Myocyte (in vitro differentiated cells): ENCODE measurements at places on chromosomes 5 and 9. TPM values are rescaled to one million over a fixed set of nuclear protein-coding genes. Genes with fewer than 3 reads are reported as not detected.

GRCh38 chr5:39024884-39025283 lies 49.3 kb downstream of the RICTOR start:
- DNase-seq = peak; percentile 10

DNA sequence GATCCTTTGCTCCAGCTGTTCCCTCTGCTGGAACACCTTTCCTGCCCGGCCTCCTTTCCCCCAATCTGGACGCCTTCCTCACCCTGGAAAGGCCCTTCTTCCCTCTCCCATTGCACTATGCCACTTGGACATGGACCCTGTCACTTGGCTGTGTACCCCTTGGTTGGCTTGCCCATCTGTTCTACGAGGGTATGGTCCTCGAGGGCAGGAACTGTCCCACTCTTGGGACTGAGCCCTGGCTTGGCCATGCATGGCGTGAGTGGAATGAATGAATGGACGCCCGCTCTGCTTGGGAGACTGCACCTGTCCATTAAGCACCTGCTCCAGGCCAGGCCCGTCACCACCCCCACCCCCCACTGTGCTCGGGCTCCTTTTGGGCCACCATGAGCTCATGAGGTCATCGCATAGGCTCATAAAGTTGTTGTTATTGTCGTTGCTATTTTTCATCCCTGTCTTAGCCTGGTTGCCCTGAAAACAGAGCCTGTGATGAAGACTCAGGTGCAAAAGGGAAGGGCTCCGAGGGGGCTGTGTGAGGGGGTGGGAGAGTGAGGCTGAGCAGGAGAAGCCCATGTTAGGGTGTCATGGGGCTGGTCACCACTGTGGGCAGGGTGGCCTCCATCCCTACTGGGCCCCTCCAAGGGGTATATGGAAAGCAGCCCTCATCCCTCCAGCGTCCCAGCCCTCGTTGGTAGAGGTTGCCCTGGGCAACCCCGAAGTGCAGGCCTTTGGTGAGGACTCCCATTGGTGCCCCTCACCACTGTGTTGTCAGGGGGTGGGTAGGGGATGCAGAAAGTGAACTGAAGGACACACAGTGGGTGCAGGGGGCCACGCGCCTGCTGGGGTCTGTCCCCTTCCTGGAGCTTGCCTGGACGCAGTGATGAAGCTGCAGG lies 57.2 kb upstream of the IER5L start:
- no peak for DNase-seq

DNA sequence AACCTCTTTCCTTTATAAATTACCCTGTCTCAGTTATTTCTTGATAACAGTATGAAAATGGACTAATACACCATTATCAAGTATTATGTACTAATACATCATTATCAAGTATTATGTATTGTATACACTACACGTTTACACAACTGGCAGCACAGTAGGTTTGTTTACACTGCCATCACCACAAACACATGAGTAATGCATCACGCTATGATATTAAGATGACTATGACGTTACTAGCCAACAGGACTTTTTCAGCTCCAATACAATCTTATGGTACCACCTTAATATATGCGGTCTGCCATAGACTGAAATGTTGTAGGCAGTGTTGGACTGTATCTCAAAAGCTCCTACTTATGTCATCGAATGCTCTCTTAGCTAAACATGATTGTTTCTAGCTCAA lies 28.2 kb downstream of the PRELID2 start:
- DNase-seq = no peak

- DNase-seq = no peak
Measured at GRCh38 chr5:154819546-154819945, 30.9 kb downstream of the FAXDC2 start.

- no peak for DNase-seq
Measured at GRCh38 chr5:111144352-111144930, 52.3 kb downstream of the WDR36 start.

GRCh38 chr9:105187781-105188180 lies 56.7 kb upstream of the SLC44A1 start:
- DNase-seq = peak; percentile 51

DNA sequence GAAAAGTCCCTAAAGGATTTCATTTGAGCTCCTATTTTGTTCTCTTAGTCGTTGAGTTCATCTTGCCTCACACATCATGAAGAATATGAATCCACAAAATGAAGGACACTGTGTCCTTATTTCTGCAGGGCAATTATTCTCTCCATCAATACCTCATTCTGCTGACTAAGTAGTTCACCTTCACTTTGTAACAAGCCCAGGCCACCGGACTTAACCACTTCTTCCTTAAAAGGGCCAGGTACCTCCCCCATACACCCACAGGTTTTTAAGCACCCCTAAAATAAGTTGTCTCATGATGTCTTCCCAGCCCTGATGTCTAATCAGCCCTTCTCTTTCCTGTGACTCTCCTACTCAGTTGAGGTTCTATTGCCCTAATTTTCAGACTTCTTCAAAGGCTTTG lies 67.1 kb upstream of the PLPP6 start:
- DNase-seq = no peak

DNA sequence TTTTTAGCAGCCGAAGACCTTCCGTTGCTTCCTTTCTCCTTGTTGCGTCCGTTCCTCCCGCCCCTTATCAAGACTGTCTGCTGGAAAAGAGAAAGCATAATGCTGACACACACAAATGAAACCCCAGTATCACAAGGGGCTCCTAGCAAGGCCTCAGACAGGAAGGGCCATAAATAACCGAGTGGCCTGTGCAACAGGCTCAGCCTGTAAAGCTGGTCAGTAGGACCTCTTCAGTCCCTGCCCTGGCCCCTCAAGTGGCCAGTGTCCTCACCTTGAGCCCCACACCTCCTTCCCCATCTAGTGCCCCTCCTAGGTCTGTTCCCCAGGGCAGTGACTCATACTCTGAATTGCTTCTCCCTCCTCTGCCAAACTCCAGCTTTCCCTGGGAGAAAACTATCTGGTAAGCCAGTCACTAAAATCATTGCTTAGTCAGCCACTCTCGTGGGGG lies 174.6 kb upstream of the IL12B start:
- peak; percentile 30 for DNase-seq

The CREBRF gene
- total RNA-seq = 12.1 and 18.9 TPM in 2 replicates

The S100Z gene
- not detected in 2 replicates for total RNA-seq

The AJM1 gene
- 2.7 and 6.5 TPM in 2 replicates for total RNA-seq

The FANCC gene
- total RNA-seq = 1.8 and 11.8 TPM in 2 replicates
